ENCODE measurements at places on chromosomes 7 and 10. TPM values are rescaled to one million over a fixed set of nuclear protein-coding genes. Genes with fewer than 3 reads are reported as not detected.

- no peak for DNase-seq
Measured at GRCh38 chr10:36381748-36382147, 739.7 kb upstream of the FZD8 start.

DNA sequence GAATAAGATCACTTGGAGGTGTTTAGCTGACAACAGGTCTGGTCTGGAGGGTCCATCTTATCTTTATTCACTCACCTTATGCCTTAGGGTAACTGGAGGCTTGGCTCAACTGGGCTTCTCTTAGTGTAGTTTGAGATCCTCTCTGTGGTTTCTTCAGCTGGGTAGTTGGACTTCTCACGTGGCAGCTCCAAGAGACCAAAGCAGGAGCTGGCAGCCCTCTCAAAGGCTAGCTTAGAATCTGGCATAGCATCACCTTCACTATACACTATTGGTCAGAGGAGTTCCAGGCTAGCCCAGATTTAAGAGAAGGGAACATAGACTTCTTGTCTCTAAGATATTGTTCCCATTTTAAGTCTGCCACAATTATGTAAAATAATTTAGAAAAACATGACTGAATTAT, 16.4 kb downstream of the ADK start:
- no peak for DNase-seq

DNA sequence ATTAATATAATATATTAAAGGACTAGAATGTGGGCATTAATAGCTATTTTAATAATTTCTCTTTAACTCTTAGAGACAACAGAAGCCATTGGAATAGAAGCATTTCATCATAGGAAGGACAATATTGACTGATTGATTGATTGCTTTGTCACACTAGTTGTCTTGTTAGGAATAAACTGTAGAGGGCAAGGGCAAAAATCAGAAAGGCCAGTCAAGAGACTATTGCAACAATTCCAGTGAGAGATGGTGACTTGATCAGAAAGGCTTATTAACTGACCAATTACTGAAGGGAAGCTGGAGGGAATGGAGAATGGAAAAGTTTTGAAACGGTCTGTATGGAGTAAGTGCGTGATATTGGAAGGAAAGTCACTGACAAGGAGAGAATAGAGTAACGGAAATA, 87.3 kb downstream of the RUNDC3B start:
- no peak for DNase-seq

- no peak for DNase-seq
Measured at GRCh38 chr10:17074541-17074847, 55.1 kb downstream of the CUBN start.

- DNase-seq, result no peak
Measured at GRCh38 chr7:28800150-28800549, 158.0 kb downstream of the TRIL start.

Gene TCAF2
- 11.7 TPM for polyA plus RNA-seq

Gene CPA5
- 2.0 TPM for polyA plus RNA-seq

Gene EBF3
- 57.0 TPM for polyA plus RNA-seq

- no peak for DNase-seq
Measured at GRCh38 chr10:31477584-31477983, 158.6 kb downstream of the ZEB1 start.

DNA sequence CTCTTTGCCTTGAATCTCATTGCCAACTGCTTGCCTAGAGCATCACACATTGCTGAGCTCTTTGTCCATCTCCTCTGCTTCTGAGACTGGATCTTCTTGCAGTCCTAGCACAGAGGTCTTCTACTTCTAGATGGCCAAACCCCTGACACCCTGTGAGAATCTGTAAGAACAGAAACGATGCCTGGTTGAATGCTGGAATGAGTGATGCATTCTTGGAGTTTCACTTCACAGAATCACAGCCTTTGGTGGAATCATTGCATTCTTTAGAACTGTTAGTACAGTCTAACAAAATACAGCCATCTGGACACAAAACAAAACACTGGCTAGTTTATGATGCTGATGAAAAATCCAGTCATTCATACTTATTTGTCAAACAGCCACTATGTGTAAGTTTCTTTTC, 141.7 kb upstream of the ITGB1 start:
- no peak for DNase-seq

DNA sequence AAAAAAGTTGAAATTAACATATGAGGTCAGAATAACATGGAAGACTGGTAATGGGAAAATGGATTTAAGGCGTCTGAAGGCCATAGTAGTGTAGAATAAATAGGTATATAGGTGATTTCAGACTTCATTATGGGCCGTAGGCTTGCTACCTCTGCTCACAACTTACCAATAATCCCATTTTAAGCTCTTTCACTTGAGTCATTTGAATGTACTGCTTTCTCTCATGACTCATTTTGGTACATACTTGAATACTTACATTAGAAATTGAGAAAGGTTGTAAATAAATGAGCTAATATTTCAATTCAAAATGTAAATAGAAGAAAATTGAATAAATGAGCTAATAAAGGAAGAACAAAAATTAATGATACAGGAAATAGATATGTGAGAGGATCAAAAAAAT, 42.2 kb upstream of the NEUROD6 start:
- DNase-seq, result no peak

Gene CCDC3
- 14.6 TPM for polyA plus RNA-seq

DNA sequence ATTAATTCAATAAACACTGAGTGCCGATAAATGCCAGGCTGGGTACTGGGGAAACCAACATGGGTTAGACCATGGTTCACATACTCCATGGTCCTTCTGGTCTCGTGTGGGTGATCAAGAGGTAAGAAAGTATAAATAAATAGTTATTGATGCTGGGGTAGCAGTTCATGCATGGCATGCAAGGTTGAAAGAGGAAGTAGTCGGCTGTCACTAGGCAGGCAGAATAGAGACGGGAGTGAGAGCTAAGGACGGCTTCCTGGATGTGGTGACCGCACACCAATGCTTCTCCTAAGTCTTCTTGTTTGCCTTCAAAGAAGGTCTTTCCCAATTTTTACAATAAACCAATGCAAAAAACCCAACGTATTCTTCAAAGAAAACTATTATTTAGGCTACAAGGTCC, 208.6 kb downstream of the ADAM12 start:
- DNase-seq, result no peak

- DNase-seq, result no peak
Measured at GRCh38 chr7:38846280-38846679, 62.7 kb downstream of the VPS41 start.

- DNase-seq, result no peak
Measured at GRCh38 chr10:112231602-112232400, 48.2 kb upstream of the GPAM start.

- peak; percentile 22 for DNase-seq
Measured at GRCh38 chr10:101214446-101215396, 14.5 kb downstream of the LBX1 start.

GRCh38 chr10:127216786-127217185, 20.4 kb upstream of the INSYN2A start:
- DNase-seq, result no peak

DNA sequence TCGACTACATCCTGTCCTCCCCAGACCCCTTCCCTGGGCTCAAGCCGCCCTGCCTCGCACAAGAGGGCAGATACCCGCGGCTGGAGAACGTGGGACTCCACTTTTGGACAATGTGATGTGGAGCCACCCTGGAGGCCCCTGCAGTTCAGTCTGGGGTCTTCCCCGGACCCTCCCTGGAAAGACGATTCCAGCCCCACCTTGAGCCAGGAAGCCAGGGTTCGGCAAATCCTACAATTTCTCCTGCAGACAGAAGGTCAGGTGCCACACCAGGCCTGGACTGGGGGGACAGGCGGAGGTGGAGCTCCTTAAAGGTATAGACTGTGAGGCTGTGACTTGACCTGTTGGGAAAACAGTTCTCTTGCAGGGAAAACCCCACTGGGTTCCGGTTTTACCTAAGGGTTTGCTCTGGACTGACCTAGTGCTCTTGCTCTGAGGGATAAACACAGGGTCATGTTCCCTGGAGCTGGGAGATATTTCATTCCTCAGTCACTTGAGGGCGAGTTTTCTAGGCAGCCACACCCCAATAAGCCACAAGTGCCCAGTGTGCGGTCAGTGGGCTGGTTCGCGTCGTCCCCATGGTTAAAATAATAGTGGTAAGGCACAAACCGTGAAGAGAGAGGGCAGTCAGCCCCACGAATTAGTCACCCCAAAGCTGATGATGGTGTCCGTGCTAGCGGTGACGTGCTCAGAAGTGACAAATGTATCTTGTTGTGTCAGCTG, 1.6 kb downstream of the FOXL3 start:
- DNase-seq, result no peak

DNA sequence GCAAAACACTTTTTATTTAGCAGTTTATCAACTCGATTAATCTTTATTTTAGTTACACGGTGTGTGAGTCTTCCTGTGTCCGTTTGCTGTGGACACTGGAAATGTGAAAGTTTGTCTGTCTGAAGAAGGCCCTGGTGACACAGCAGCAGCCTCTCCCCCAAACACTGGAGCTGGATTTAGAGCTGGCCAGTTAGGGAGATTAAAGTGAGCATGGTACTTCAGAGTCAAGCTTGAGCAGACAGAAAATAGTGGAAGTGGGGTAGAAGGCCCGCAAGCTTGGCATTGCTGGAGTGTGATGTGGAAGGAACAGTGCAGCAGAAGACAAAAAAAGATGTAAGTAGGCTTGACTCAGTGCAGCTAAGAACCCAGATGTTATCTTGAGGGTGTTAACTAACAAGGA, 85.9 kb downstream of the POM121L12 start:
- no peak for DNase-seq

Gene HTRA1
- polyA plus RNA-seq, result 74.3 TPM

DNA sequence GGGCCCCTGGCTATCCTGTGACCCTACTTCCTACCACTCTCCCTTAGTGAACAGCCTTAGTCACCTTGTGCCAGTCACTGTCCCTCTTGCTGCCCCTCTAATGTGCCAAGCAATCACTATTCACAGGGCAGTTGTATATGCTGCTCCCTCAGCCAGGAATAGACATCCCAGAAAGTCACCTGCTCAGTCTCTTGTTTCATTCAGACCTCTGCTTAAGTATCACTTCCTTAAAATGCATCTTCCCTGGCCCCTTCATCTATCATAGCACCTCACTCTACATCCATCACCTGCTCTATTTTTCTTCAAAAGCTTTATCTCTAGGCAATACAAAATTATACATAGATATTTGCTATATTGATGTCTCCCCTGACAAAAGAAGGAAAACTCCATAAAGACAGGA, 328.4 kb upstream of the NFE2L3 start:
- no peak for DNase-seq

GRCh38 chr7:124379296-124379695, 346.4 kb upstream of the TMEM229A start:
- no peak for DNase-seq

- DNase-seq, result no peak
Measured at GRCh38 chr7:133303931-133304330, 51.1 kb downstream of the EXOC4 start.

- DNase-seq, result no peak
Measured at GRCh38 chr10:47173929-47174442, 126.0 kb upstream of the GDF10 start.

DNA sequence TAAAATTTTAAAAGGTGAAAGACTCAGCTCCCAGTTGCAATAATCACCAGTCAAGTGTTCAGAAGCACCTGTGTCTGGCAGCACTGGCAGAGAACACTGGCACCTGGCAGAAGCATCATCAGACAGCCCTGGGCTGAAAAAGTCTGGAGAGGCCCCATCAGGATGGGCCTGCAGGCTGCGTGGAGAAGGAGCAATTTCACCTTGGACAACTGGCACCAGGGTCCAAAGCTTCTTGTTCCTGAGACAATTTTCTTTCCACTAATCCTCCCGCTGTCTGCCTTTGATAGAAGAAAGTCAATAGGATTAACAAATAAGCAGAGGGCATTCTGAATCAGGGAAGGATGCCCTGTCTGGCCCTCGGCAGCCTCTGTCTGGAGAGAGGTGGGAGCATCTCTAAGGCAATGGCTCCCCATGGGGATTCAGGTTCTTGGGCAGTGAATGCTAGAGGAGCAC, 6.5 kb downstream of the COBL start:
- no peak for DNase-seq

GRCh38 chr7:200290-200689, 7.9 kb downstream of the FAM20C start:
- DNase-seq, result no peak

Gene RBP4
- 1.9 TPM for polyA plus RNA-seq

- DNase-seq, result no peak
Measured at GRCh38 chr10:124262971-124263370, 155.8 kb downstream of the OAT start.

Gene ATG9B
- 0.73 TPM for polyA plus RNA-seq

GRCh38 chr7:20998309-20998708, 211.6 kb upstream of the SP8 start:
- no peak for DNase-seq

Gene RPEL1
- not detected for polyA plus RNA-seq

- no peak for DNase-seq
Measured at GRCh38 chr10:269440-270074, 134.3 kb downstream of the ZMYND11 start.

DNA sequence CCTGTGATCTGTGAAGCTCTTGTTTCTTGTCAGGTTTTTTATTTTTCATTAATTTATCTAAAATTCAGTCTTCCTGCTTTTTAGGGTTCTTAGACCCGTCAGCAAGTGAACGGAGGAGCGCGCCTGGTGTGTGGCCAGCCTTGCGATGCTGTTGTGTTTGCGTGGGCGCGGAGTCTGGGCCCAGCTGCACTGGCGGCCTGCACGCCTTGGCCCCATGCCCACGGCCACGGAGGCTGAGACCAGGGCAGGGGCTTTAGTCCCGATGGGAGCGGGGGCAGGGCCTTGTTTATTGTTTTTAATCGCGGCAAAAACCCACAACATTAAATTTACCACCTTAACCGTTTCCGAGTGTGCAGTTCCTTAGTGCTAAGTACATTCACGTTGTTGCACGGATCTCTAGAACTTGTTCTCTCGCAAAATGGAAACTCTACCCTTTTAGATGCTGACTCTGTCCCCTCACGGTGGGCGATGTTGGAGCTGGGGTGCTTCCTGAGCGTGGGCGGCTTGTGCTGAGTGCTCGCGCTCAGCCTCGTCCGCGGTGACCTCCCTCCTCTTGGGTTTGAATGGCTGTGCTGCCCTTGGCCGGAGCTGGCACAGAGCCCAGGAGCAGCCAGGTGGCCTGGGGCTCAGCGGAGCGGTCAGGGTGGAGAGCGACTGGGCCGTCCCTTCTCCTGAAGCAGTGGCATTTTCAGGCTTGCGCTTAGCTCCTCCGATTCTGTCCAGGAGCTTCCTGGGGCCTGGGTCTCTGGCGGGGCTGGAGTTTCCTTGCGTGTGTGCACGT, 69.1 kb downstream of the INPP5A start:
- no peak for DNase-seq

DNA sequence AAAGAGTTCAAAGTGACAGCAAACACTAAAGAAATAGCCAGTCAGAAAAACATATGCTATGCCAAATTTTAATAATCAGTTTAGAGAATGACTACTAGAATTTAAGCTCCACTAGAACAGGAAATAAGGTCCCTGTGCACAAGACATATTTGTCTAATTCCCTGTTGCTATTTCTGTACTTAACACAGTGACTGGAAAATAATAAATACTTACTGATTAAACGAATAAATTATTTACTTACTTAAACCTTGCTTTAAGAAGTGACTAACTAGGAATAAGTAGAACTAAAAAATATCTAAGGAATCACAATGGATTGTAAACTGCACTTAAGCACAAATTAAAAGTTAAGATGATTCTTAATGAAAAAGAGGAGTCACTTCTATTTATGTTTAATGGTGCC, 22.3 kb downstream of the NPS start:
- no peak for DNase-seq

GRCh38 chr7:84532196-84532595, 337.6 kb upstream of the SEMA3A start:
- DNase-seq, result no peak

- no peak for DNase-seq
Measured at GRCh38 chr7:106182904-106183303, 70.8 kb upstream of the SYPL1 start.
